K562 (cell line): ENCODE measurements at places on chromosomes 4 and X.

DNA sequence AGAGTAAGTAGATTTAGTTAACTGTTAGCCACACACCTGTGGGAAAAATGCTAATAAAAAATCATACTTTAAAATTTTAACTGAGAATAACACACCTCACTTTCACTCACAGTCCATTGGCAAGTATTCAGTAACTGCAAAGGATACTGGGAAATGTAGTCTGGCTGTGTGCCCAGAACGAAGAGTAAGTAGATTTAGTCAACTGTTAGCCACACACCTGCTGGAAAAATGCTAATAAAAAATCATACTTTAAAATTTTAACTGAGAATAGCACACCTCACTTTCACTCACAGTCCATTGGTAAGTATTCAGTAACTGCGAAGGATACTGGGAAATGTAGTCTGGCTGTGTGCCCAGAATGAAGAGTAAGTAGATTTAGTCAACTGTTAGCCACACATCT, 178.4 kb upstream of the NWD2 start:
- DNase-seq = peak; percentile 15

DNA sequence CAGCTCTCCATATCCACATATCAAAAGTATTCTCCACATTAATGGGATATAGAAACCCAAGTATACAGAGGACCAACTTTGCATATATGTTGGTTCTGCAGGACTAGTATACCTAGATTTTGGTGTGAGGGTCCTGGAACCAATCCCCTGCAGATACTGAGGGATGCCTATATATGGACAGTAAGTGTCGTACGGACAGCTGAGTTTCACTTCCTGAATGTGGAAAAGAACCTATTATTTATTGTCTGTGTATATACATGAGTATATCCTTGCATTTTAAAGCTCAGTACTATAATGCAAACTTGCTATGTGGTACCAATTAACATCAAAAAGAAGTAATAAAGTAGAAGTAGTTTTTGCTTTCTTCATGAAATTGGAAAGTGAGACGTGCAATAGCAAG, 101.9 kb downstream of the FBXW7 start:
- DNase-seq = no peak

DNA sequence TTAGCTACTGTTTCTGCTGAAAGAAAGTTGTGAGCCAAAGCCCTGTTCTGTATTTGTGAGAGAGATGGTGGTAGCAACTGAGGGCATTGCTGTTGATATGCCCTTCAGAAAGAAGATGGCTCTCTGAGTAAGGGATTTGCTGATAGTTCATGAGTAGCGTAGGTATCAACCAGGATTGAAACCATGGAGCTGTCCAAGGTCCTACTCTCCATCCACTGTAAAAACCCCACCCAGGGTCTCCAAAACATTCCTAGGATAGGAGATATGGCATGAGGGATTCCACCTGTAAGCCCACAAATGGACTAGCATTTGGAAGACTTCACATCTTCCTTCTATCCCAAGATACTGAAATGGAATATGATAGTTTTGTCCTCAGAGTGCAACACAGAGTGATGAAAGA, 277.1 kb upstream of the PRKX start:
- DNase-seq = no peak

GRCh38 chr4:165803005-165803404, 70.0 kb upstream of the TLL1 start:
- DNase-seq = no peak
